ENCODE measurements at places on chromosomes 5 and 9.
A peak's percentile ranks its signal among the peaks of the same experiment; 100 is the strongest.

- no peak for DNase-seq
Observed at GRCh38 chr5:34682926-34683623, 26.9 kb downstream of the RAI14 start.

GRCh38 chr9:108857572-108857971, 1.8 kb upstream of the ACTL7B start:
- DNase-seq = no peak

- DNase-seq = no peak
Observed at GRCh38 chr5:2715856-2716255, 35.6 kb downstream of the IRX2 start.

GRCh38 chr5:151469992-151470391, 22.6 kb downstream of the SLC36A1 start:
- no peak for DNase-seq

DNA sequence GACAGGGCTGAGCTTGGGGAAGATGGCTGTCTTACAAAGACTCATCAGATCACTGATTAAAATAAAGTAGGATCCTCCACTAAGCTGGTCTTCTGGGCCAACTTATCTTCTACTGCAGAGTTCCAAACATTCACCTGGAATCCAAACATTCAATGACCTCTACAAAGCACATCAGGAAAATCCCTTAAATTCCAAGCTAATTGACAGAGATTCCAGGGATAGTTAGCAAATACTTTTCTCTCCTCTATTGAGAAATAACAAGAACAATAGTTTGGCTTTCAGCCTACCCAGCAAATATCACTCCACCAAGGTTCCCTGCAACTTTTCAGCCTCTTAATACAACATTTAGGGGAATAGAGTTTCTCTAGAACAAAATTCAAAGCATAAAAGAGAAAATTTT, 140.6 kb upstream of the LIFR start:
- DNase-seq = no peak

GRCh38 chr9:14218253-14218652, 95.7 kb downstream of the NFIB start:
- no peak for DNase-seq

GRCh38 chr9:135328485-135329417, 150.8 kb upstream of the PPP1R26 start:
- no peak for DNase-seq

DNA sequence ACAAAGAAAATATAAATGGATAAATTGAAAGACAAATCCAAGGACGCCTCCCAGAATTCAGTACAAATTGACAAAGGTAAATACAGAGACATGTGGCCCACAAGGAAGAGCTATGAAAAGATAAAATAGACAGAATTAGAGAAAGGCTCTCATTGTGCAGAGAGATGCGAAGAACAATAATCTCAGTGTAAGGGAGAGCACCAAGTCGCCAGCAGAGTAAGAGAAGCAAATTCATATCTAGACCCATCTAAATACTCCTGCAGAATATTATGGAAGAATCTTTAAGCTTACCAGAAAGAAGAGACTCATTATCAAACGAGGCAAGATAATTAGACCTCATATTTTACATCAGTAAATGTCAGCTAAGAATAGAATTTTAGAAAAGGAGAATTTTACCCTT, 101.7 kb upstream of the ITGA1 start:
- no peak for DNase-seq

DNA sequence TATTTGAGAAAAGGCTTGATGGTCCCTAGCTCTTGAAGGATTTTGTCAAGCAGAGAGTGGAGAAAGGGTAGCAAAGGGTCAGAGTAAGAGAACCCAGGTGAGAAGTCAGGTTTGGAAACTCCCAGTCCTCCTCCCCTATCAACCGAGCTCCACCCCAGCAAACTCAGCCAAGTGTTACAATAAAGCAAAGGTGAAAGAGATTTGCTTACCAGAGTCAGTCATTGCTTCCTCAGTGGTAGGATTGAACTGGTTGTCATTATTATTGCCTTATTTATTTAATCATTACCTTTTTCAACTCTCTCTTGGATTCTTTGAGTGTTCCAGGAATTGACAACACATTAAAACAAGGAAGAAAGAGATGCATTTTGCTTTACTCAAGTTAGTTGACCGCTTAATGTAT, 80.5 kb downstream of the RFK start:
- DNase-seq = no peak

DNA sequence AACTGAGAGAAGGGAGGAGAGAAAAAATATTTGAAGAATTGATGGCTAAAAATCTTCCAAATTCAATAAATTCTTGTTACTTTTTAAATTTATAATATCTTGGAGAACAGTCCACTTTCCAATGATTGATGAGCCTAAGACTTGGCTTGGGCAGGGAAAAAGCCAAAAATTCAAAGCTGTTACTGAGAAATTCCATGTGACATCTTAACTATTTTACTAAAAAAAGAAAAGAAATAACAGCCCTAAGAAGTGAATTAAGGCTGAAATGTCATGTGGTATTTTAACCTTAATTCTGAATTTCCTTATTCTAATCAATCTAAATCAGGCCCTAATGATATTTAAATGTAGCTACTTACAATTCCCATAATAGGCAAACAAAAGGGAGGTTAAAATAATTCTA, 53.4 kb downstream of the CETN3 start:
- no peak for DNase-seq

DNA sequence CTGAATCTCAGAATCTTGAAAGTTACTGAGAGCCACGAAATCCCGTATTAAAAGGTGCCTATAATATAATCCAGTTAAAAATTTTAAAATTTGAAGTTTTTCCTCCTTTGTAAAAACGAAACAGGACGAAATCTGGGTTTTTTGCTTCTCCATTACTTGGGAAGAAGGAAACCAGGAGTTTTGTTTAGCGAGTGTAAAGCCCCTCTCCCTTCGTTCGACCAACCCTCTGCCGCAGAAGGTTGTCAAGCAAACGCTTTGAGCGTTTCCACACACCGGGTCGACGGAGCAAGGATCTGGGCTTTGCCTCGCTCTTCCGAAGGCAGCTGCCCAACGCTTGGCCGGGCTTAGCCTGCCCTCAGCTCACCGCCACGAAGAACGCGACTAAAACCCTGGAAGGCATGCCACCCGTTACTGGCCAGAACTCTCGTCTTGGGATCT, 1.6 kb upstream of the FOXE1 start:
- DNase-seq = peak; percentile 22

- DNase-seq = no peak
Observed at GRCh38 chr5:93545872-93546271, 35.1 kb downstream of the NR2F1-AS1 start.

- peak; percentile 65 for DNase-seq
Observed at GRCh38 chr9:135156525-135157510, 69.3 kb downstream of the OLFM1 start.

GRCh38 chr9:98057138-98057799, 737 bp downstream of the NANS start:
- peak; percentile 48 for DNase-seq

All from hematopoietic multipotent progenitor cell treated with erythropoietin and hydrocortisone succinate and interleukin-3 and kit ligand, for 4 days (in vitro differentiated cells).